Hindlimb muscle (tissue), 1 donor: ENCODE measurements at places on chromosomes 5 and 9.

- DNase-seq: no peak
Observed at GRCh38 chr9:86990290-86990689, 43.0 kb upstream of the GAS1 start.

GRCh38 chr9:128175102-128175563 is 15.1 kb downstream of the BBLN start:
- DNase-seq: no peak

DNA sequence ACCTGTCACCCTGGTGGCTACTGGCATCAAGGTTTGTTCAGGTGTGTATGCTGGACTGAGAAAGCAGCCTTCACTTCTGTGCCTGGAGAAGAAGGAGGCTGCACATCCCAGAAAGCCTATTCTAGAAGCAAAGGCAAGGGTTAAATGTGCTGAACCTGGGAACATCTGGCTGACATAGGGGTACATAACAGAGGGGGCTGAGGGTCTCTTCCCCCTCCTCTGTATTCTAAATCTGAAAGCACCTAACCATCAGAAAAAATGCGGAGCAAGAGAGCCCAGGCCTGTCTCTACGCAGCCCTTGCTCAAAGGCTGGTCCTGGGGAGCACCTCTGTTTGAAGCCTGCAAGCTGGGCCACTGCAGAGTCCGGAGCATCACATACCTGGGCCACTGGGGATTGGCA is 53.2 kb upstream of the FSTL4 start:
- no peak for DNase-seq

DNA sequence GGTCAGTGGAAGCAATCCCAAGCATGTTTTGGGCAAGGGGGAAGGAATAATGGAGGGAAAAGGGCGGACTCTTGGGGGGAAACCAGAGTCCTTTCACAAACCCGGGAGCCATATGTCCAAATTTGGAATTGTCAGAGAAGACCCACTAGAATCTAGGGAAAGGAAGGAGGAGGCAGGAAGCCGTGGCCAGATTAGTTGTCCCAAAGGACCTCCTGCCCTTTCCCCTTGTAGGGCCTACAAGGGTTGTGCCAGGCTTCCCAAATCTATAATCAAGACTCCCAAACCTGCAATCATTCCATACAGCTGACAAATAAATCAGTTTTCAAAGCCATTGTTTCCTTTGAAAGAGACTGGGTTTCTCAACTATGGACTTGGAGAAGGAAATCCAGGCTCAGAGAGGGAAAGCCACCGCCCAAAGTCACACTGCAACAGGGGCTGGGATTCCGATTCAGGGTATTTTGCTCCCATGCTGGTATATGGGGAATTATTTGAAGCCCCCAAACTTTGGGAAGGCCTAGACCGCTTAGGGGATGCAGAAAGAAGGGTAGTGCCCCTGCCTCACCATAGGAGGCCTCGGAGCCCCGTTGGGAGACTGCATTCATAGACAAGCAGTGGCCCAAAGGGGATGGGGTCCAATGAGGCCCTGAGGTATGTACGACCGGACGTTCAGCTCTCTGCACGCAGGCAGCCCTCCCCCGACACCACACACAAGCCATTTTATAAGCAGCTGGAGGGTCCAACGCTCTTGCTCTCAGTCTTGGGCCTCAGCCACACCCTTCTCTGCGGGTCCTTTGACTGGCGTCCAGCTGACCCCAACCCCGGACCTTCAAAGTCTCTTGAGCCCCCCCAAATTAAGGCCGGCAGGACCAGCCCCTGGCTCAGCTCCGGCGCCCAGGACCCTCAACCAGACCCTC is 815 bp downstream of the ANXA6 start:
- DNase-seq: no peak

- DNase-seq: no peak
Observed at GRCh38 chr5:548256-548655, 24.0 kb upstream of the SLC9A3 start.

GRCh38 chr9:127974001-127974768 is 6.6 kb downstream of the EEIG1 start:
- no peak for DNase-seq

DNA sequence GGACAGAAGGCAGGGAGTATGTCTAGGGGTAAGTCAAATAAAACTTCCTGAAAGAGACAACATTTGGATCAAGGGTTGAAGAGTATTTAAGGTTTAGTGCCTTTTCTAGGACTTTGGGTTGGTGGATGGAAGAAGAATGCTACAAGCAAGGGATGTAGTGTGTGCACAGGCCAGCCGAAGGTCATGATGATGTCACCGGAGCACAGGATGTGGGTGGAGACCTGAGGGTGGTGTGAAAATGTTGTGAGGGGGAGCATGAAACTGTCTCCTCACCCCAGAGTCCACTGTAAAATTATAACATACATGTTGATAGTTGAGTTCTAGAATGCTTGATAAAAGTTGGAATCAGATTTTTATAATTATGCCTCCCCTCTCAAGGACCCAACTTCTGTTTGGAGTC is 553.3 kb upstream of the SGCD start:
- DNase-seq: no peak

DNA sequence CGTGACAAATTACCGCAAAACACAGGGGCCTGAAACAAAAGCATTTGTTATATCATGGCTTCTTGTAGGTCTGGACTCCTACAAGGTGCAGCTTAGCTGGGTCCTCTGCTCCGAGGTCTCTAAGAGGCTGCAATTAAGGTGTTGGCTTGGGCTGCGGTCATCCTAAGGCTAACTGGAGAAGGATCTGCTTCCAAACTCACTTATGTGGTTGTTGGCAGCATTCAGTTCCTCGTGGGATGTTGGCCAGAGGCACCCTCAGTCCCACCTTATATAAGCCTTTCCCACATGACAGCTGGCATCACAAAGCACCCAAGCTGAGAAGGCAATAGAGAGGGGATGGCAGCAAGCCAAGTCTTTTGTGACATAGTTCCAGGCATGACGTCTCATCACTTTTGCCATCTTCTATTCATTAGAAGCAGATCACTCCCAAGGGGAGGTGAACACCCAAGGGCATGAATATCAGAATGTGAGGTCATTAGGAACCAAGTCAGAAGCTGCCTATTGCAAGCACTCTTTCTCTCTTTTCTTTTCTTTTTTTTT is 47.9 kb upstream of the ZBTB43 start:
- DNase-seq: no peak

- DNase-seq: no peak
Observed at GRCh38 chr5:95988094-95988493, 26.4 kb upstream of the ELL2 start.

DNA sequence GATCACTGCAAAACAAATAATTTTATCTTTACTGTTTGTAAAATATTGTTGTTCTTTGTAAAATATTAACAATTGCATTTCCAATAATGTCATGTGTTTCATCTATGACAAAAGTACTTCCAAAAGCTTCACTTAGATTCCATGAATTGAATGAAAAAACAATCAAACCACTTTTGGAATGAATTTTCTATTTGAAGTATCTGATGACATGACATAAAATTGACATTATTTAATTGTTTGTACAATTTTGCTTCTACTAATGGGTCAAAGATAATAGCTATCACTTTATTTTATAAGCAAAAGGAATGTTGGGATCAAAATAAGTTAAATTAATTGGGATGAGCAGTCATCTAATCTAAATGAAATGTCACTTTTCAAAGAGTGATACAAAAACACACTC is 684.3 kb downstream of the NR2F1-AS1 start:
- DNase-seq: no peak

DNA sequence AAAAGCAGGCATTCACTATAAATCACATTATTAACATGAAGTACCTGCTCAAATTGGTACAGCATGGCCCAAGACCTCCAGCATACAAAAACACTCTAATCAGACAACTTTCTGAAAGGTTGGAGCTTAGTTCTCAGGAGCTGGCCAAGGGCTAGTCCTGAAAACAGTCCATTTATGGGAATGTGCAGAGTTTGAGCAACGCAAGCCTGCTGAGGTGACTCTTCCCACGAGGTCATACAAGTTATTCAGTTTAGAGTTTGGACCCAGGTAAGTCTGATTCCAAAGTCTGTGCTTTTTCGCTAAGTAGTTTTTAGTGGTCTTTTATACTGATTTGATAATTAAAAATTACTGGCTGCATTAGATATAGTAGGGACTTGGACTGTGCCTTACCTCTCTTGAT is 52.6 kb downstream of the AP3S1 start:
- no peak for DNase-seq

GRCh38 chr9:77987081-77987656 is 44.4 kb downstream of the GNAQ start:
- no peak for DNase-seq

GRCh38 chr9:130020618-130021017 is 22.4 kb downstream of the FNBP1 start:
- peak; percentile 40 for DNase-seq

GRCh38 chr9:90607701-90608516 is 34.7 kb downstream of the DIRAS2 start:
- DNase-seq: no peak

GRCh38 chr9:37915911-37916470 is 12.1 kb upstream of the SLC25A51 start:
- DNase-seq: no peak

- no peak for DNase-seq
Observed at GRCh38 chr5:93591323-93591945, 8.4 kb downstream of the NR2F1 start.

DNA sequence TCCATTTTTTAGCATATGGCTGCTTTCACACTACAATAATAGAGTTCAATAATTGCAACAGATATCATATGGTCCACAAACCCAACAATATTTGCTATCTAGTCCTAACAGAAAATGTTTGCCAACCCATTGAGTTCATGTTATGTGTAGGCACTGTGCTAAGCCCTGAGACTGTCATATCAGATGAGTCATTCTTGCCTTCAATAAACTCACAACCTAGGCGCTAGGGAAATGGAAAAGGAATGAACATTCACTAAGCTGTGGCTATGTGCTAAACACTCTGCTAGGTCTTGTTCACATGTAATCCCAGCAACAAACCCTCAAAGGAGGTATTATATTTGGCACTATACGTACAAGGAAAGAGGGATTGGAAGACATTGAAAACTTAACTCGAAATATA is 8.4 kb upstream of the TIMD4 start:
- DNase-seq: no peak

DNA sequence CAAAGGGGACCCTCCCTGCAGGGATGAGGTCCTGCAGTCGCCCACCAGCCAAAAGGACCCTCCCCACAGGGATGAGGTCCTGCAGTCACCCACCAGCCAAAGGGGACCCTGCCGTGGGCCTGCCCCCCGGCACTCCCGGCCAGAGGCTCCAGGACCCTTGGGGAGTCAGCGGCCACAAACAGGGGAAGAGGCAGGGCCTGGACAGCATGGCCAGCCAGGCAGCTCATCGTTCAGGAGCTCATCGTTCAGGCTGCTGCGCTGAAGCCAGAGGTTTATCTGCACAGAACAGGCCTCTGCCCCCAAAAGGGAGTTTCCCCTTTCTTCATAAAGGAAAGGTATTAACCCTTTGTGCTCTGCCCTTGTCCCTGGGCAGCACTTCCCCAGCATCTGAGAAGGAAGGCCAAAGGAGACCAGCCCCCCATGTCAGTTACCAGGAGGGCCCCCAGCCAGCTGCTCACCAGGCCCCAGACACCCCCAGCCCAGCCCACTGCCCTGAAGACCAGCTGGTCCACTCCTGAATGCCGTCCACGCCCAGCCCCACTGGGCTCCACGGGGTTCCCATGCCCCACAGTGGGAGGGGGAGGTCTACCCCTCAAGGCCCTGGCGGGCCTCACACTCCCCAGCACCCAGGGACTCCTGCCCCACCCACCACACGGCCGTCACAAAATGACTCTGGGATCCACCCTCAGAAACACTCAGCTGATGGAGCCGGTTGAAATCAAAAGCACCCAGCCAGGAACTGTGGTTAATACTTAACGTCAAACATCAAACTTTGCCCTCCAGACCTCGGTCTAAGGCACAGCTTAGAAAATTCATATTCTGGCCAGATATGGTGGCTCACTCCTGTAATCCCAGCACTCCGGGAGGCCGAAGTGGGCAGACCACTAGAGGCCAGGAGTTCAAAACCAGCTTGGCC is 6.3 kb downstream of the SLC12A7 start:
- DNase-seq: no peak

DNA sequence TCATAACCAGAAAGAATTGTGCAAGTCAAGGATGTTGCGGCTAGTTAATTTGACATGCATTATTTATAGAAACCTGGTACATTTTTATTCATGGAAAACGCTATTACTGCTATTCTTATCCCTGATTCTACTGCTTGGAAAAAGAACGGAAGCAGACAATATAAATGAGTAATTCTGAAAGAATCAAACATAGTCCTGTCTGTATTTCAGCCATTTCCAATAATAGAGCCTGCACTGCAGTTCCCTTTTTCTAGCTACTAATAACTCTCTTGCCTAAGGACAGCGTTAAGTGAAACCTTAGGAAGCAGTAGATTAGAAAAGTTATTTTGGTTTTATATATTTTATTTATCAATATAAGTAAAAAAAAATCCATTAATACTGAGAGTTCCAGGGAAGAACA is 414.9 kb downstream of the CYLC2 start:
- no peak for DNase-seq

GRCh38 chr9:121820286-121821005 is 169.0 kb downstream of the DAB2IP start:
- no peak for DNase-seq

- DNase-seq: no peak
Observed at GRCh38 chr5:13408616-13409015, 535.9 kb downstream of the DNAH5 start.

DNA sequence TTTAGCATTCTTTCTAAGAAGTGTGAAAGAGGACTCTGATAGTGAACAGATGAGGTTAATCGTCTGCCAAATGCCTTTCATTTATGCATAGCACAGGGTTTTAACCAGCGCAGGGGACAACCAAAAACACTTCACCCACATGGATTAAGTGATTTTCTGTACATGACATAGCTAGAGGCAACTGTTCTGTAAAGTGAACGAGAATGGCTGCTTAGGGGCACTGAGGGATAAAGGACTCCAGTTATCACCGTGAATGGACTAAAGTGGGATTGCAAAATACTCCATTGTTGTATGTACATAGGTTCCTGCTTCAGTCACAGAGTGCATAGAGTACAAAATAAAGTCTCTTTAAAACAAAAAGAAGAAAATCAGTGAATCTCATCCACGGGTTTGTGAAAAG is 456.8 kb downstream of the DMAC1 start:
- DNase-seq: no peak

- no peak for DNase-seq
Observed at GRCh38 chr5:149860801-149861322, 83.7 kb downstream of the PDE6A start.

- DNase-seq: no peak
Observed at GRCh38 chr9:121786998-121787422, 135.6 kb downstream of the DAB2IP start.

GRCh38 chr5:147162740-147163139 is 72.1 kb upstream of the STK32A start:
- no peak for DNase-seq

GRCh38 chr5:62475072-62475471 is 62.5 kb downstream of the IPO11 start:
- no peak for DNase-seq

GRCh38 chr9:13437866-13438265 is 158.4 kb upstream of the MPDZ start:
- peak; percentile 61 for DNase-seq

GRCh38 chr9:112711050-112711689 is 6.7 kb downstream of the INIP start:
- no peak for DNase-seq
